ENCODE measurements at places on chromosomes 5 and 9.
A peak's percentile ranks its signal among the peaks of the same experiment; 100 is the strongest.

DNA sequence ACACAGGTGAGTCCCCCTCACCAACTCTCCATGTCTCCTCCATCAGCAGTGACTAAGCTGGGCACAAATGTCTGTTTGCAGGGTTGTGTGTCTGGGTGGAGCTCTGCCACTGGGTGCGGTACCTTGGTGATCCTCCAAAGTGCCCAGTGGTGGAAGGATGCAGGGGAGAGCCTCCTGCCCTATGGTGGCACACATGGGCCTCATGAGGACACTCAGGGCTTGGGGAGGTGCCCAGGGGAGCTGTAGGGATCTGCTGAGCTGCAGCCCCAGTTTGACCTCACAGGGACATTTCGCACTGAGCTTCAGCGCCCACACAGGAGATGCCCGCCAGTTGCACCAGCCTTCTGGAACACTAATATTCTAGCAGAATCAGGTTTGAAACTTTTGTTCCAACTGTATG, 29.5 kb downstream of the S1PR3 start:
- no peak for DNase-seq

DNA sequence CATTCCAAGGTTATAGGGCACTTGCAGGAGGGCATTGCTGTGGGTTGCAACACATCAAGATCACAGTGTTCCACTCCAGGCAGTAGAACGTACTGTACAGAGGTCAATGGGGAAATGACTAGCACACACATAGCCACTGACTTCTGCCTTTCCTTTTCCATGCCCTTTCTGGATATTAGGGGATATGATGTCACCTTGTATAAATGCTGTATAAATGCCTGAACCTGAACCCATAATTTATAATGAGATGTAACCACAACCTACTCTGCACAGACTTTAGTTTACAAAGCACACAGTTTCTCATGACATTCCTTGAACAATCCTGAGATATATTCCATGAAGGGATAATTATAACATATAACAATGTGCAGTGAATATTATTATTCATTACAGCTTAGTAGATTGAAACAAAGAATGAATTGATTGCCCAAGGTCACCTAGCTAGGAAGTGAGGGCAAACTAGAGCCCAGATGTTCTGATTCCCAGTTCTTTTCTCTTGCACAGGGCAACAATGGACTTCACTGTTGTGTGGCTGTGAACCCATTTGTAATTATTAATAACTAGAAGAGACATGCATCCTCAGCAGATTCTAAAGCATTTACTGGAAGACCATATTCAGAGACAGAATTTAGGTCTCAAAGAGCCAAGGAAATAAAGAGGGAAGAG, 5.6 kb upstream of the ABLIM3 start:
- DNase-seq, result peak; percentile 78

DNA sequence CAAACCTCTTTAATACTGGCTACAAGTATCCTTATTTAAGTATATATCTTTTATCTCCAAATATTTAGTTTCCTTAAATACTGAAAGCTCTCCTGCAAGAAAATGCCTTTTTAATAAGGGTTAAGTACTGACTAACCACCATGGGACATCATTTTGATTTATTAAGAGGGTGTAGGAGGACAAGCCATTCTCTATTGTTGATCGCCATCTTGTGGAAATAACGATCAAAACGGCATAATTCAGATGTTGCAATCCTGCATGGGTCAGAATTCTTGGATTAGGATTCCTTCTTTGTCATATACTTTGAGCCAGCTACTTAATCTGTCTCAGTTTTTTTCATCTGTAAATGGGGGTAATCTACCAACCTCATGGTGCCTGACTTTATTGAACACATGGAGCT, 28.7 kb upstream of the C5orf46 start:
- peak; percentile 69 for DNase-seq

DNA sequence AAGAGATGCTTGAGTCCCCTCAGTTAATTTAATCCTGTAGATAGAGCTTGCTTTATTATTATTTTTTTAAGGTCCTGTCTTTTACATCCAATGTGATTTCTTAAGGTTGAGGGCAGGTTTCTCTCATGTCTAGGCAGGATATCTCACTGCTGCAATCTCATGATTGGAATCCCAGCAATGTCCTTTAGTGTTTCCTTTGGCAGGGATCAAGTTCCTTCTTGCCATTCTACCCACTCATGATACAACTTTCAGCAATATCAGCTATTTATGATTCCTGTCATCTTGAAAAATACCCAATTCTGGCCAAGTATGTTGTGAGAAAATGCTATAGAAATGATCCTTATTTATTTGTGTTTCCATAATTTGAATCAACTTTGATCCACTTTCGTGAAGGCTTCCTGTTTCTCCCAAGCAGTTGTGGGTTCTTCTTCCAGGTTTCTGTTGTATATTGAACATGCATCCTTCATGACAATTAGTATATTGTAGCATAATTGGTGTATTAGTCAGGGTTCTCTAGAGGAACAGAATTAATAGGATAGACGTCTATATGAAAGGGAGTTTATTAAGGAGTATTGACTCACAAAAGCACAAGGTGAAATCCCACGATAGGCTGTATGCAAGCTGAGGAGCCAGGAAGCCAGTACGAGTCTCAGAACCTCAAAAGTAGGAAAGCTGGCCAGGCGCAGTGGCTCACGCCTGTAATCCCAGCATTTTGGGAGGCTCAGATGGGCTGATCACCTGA, 18.4 kb upstream of the VPS13A start:
- DNase-seq, result peak; percentile 35

- peak; percentile 20 for DNase-seq
Measured at GRCh38 chr5:106894964-106895363, 775.8 kb downstream of the EFNA5 start.

- DNase-seq, result no peak
Measured at GRCh38 chr9:70147651-70148050, 104.0 kb downstream of the MAMDC2 start.

Data from astrocyte of the spinal cord (primary cell).